GM12864 (cell line): ENCODE measurements at places on chromosomes 6 and 20.

DNA sequence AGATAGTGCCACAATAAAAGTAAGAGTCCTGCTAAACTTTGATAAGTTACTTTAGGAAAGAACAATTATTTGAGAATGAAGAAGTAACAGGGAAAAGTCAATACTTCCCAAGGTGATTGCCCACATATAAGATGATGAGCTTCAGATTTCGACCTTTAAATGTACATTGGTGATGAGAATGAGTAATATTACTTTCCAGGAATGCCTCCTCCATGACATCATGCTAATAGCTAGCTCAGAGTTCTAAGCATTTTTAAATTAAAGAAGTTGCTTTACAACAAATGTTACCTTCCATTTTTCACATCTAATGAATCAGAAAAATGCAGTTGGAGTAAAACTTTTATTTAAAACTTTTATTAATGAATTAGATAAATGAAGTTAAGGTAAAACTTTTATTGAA is 22.5 kb upstream of the OPN5 start:
- DNase-seq, result no peak

GRCh38 chr6:4316867-4317400 is 181.6 kb upstream of the ECI2 start:
- no peak for DNase-seq

DNA sequence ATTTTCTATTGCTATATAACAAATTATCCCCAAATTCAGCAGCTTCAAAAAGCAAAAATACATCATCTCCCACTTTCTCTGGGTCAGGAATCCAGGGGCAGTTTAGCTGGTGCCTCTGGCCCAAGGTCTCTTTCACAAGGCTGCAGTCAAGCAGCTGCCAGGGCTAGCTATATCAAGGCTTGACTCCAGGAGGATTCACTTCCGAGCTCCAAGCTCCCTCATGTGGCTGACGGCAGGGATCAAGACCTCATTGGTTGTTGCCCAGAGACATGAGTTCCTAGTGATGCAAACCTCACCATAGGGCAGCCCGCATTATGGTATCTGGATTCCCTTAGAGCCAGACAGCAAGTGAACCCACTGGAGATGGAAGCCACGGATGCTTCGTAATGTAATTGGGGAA is 1.3 kb upstream of the VNN1 start:
- DNase-seq, result no peak

DNA sequence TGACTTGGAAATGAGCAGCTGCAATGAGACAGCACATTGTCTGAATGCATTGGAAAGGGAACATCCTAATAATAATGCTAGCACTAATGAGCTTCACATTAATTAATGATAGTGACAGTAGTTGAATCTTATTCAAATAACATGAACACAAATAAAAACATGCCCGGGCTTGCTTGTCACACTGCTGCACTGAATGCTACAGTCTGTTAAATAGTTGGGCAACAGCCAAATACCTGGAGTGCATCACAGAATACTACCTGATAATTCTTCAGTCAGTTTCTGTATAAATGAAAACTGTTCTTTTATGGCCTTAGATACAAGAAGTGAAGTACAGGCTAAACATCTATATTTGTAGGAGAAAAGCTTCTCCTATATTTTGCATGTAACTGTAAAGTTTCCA is 458.7 kb downstream of the RNF144B start:
- no peak for DNase-seq

DNA sequence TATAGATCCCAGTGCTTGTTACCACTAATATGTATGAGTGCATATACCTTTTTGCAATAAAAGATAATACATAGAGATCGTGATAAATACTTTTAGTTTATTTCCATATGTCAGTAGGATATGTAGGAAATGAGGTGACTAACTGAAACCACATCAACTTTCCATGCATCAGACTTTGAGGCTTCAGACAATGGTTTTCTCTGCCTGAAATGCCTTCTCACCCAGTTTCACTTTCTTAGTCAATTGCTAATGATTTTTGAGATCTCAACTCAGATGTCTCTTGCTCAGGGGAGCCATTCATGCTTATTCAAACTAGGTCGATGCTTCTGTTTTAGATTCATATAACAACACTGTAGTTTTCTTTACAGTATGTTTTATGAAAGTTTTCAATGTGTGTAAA is 626.6 kb upstream of the ADGRB3 start:
- no peak for DNase-seq

DNA sequence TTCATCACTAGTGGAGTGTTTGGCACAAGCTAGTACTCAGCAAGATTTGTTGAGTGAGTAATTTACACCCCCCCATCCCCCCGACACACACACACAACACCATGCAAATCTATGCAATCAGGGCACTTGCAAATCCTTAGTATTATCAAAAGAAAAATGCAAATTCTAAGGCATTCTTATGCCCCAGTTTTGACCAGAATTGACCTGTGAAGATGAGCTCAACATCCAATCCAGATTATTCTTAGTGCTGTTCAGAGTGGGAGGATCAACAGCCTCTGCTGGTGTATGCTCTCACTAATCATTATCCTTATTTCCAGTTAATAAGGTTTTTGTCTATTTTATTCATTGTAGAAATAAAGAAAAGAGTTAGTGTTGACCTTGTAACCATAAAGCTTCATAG is 185.4 kb downstream of the PLCB1 start:
- no peak for DNase-seq

- DNase-seq, result no peak
These were observed 235.8 kb downstream of the PHACTR1 start for GRCh38 chr6:12952318-12952717.
